Glutamatergic neuron (in vitro differentiated cells): ENCODE measurements at places on chromosomes 6 and 20. TPM values are rescaled to one million over a fixed set of nuclear protein-coding genes. Genes with fewer than 3 reads are reported as not detected.

GRCh38 chr6:27375613-27376079 lies 12.9 kb upstream of the ZNF391 start:
- no peak for DNase-seq

GRCh38 chr6:161792851-161793493 lies 519.1 kb upstream of the AGPAT4 start:
- DNase-seq, result no peak

HLA-DPB1 gene
- 4.7 TPM for total RNA-seq

GRCh38 chr20:42565235-42565995 lies 624.3 kb downstream of the PTPRT start:
- peak; percentile 24 for DNase-seq

DEF6 gene
- 1.8 TPM for total RNA-seq

- DNase-seq, result no peak
These were observed 2.3 kb upstream of the TOMM34 start for GRCh38 chr20:44962483-44962882.

- DNase-seq, result no peak
These were observed 304.2 kb downstream of the LRFN2 start for GRCh38 chr6:40282986-40283385.

DNA sequence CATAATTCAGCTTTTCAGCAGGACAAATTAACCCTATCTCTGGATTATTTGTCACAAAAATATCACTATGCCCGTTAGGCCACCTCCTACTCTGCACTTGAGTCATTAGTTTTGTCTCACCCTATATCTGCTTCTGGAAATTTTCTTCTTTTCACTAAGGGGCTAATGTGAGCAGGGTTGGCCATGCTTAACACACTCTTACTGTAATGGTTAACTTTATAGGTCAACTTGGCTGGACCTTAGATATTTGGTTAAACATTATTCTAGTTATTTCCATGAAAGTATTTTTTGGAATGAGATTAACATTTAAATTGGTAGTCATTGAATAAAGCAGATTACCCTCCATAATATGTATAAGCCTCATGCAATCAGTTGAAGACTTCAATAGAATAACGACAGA lies 394.6 kb upstream of the PTCHD4 start:
- no peak for DNase-seq

DNA sequence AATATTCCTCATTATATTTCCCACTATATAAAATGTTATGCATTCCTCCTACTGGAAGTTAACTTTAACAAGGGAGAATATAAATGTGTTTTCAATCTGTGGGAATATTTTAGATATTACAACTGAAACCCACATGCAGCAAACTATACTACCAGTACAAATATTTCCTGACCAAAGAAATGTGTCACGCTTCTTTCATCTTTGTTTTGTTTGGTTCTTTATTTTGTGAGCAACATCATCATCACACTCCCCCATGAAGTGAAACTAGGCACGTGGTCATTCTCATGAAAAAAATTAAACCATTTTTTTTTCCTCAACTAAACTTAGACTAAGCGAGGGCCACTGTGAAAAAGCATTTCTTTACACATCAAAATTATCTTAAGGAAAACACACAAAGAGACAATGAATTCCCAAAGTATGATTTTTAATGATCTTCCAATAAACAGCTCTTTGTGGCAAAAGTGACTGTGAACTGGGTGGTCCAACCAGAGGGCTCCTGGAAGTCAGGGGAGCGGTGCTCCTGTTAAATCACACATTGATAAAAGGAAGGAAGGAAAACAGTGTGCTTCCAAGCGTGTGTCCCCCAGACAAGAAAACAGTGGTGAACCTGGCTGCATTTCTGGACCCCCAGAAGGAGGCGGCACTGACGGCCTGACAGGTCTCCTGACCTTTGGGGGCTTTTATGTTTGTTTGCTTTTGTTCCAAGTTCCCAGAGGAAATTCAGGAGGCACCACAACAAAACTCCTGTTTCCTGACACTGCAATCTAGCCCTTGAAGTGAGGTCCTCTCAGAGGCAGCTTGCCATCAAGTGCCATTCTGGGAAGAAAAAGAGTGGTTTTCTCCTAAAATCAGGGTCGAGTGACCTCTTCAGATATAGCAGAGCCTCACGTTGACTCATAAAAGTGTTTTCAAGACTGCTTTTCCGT lies 166.8 kb upstream of the FOXQ1 start:
- DNase-seq, result no peak

DNA sequence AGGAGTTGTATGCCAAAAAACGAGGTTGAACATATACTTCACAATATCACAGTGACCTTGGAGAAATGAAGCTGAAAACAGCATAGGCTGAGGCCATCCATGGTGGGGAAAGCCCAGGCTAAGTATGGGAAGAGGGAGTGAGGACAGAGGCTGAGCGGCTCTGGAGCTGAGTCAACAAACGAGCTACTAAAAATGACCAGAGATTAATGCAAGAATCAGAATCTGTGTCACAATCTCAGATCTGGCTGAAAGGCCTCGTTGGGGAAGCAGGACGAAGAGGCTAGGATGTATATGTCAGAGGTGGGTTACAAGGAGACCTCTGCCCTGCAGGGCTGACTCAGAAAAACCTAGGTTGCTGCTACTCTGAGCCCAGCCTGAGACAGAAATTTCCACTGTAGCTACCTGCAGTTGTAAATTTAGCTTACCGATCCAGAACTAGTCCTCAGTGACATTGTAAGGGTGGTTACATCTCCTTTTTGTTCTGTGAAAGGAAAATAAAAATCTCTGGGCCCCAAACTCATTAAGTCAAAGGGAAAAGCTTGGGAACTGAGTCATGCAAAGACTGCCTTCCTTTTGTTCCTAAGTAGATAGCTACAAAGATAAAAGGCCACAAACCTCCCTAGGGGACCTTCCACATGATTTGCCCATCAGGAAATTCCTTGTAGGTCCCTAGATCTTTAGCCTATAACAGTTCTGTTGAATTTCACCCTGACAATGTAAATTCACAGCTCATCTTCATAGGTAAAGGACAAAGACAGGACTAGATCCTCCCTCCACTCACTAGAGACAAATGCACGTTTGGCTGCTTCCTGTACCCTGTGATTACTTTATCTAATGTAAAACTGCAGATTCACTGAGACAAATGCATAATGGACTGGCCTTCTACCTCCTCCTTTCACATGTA lies 8.5 kb upstream of the TUBB2A start:
- DNase-seq, result no peak

GRCh38 chr20:1937316-1937976 lies 42.2 kb downstream of the SIRPA start:
- no peak for DNase-seq

DNA sequence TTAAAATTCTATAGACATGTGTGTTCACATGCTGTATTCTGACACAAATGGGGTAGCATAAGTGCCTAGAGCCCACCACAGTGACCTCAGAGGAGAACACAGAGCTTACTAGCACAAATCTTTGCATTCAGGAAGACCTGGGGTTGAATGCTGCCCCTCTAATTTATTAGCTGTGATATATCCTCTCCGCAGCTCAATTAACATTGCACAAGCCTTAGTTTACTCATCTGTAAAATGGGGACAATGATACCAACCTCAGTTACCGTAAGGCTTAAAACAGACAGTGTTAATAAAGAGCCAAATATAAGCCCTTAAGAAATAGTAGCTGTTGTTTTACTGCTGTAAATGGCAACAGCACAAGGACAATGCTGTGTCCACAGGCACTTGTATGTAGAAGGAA lies 36.2 kb upstream of the IL17A start:
- no peak for DNase-seq

- no peak for DNase-seq
These were observed 64.6 kb downstream of the SNX5 start for GRCh38 chr20:17904027-17904426.

CCN5 gene
- total RNA-seq, result not detected

GRCh38 chr6:31734821-31735406 lies 1.4 kb downstream of the CLIC1 start:
- peak; percentile 72 for DNase-seq
